ENCODE measurements at places on chromosomes 7 and 10.
A peak's percentile ranks its signal among the peaks of the same experiment; 100 is the strongest.

DNA sequence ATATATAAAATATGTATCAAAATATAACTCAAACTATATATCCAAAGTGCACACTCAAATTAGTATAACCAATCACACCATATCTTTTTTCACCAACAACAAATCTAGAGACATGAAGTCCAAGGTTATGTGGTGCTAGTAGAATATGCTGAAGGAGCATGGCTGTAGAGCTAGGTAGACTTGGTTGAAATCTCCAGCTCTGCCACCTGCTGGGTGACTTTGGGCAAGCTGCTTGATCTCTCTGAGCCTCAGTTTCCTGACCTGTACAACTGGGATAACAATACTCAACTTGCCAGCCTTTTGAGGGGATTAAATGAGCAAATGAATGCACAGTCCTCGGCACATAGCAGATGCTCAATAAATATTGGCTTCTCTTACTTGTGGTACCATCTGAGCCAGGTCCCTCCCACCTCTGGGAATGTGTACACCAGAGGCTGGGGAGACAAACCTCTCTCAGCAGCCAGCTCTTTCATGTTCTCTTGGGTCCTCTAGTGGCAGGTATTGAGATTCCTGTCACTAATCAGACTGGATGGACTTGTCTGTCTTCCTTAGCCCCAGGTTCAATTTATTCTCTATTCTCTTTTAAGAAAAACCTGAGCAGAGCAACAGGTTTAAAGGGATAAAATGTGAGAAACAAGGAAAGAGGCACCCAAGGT, 94.3 kb upstream of the PDE1C start:
- DNase-seq, result no peak

DNA sequence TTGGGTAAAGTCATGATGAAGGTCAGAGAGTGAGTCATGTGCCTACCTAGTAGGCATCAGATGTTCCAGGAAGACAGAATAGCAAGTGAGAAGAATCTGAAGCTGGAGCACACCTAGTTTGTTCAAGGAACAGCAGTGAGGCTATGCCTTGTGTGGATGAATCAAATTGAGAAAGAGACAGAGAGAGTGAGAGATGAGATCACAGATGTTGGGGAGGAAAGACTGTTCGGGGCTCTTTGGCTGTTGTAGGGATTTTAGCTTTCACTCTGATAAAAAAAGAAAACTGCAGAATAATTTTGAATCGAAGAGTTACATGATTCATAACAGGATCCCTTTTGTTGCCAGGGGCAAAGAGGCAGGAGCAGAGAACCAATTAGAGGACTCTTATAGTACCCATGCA, 6.3 kb downstream of the LIPF start:
- peak; percentile 38 for DNase-seq

DNA sequence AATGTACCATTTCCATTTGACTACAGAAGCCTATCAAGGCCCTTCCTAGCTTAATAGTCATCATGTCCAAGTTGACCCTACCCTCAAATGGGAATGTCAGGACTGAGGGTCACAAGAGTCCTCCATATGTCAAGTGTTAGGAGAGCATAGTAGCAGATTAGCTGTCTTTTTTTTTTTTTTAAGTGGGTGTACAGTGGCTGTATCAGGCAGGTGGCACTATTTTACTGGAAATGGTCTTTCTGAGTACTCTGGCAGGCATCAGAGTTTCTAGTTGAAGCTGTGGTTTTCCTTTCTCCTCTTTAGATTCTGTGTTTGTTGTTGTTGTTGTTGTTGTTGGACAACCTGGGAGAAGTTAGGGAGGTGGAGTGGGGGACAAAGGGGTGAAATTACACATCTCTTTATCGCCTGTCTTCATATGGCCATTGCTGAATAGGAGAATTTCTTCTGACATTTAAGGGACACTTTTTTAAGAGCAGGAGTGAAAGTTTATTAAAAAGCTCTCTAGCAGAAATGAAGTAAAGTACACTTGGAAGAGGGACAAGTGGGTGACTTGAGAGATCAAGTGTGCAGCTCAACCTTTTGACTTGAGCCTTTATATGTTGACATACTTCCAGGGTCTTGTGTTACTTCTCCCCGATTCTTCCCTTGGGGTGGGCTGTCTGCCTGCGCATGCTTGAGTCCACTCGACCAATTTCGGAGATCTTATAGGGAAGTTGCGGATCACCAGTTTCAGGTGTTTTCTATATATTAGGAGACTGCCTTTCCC, 104.1 kb upstream of the FOXP2 start:
- no peak for DNase-seq

DNA sequence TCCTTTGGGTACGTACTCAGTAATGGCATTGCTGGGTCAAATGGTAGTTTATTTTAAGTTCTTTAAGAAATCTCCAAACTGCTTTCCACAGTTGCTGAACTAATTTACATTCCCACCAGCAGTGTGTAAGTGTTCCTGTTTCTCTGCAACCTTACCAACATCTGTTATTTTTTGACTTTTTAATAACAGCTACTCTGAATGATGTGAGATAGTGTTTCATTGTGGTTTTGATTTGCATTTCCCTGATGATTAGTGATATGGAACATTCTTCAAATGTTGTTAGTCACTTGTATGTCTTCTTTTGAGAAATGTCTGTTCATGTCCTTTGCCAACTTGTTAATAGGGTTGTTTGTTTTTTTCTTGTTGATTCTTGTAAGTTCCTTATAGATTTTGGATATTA, 558.9 kb downstream of the SH2D4B start:
- DNase-seq, result no peak

- no peak for DNase-seq
Observed at GRCh38 chr7:80412842-80413241, 99.0 kb downstream of the GNAT3 start.

Measured in GM13976 (cell line).